ENCODE measurements at places on chromosomes 13 and 19. TPM values are rescaled to one million over a fixed set of nuclear protein-coding genes. Genes with fewer than 3 reads are reported as not detected.

GRCh38 chr13:48749699-48750473 is 96.2 kb downstream of the CYSLTR2 start:
- peak; percentile 99 for DNase-seq

- peak; percentile 76 for DNase-seq
Observed at GRCh38 chr19:33302175-33302973, at the start of gene CEBPA. Gene CEBPA, minus strand, starts transcription at chr19:33302534. Its CDS starts 120 bp downstream, at chr19:33302414.

DNA sequence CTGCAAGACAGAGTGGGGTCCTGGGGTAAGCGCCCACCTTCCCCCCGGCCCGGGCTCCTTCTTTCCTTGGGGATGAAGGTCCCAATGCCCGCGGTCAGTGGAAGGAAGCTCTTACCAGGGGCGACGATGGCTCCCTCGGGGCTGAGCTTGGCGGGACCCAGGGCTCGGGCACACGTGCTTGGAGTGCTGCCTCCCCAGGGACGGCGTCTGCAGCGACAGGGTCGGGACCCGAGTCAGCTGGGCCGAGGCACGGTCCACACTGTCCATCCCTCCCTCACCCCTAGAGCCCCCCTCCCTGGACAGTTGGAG is 3.5 kb downstream of the JSRP1 start:
- DNase-seq, result no peak

GRCh38 chr13:53460796-53461195 is 432.2 kb downstream of the OLFM4 start:
- DNase-seq, result no peak

- no peak for DNase-seq
Observed at GRCh38 chr13:75882261-75882660, 246.1 kb downstream of the LMO7 start.

The ZNF569 gene
- total RNA-seq, result 3.4 TPM

DNA sequence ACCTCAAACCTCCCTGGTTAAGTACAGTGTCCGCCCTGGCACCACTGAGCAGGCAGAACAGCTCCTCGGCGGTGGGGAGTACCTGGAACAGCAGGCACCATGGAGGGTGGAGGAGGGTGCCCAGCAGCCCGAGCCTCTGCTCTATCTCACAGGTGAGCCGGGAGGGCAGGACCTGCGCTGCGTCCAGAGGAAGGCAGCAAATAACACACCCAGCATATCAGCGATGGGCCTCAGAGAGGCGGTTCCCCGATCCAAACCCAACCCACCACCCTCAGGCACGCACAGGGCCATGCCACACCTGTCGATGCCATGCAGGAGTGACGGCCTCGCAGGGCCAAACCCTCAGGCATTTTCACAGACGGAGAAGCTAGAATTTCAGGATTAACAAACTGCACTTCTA is 11.8 kb downstream of the PEPD start:
- no peak for DNase-seq

GRCh38 chr19:49911381-49912145 is 14.9 kb upstream of the IL4I1 start:
- no peak for DNase-seq

GRCh38 chr13:97914540-97914939 is 38.9 kb upstream of the IPO5 start:
- no peak for DNase-seq

The KLK12 gene
- not detected for total RNA-seq

DNA sequence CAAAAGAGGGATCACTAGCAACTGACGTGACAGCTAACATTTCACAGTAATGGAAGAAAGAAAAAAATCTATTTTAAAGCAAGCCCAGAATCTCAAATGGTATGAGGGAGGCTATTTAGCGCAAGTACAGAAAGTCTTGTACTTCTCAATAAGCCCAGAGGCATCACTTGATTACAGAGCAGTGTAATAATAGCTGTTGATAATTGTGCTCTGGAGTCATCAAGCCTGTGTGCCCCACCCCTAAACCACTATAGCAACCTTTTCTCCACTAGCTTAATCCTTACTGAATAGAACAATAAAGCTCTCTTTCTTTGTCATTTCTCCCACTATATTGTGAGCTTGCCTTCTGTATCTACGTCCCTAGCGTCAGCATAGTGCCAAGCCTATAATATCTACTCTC is 56.6 kb downstream of the FREM2 start:
- no peak for DNase-seq

- peak; percentile 78 for DNase-seq
Observed at GRCh38 chr19:34096020-34096915, 76.0 kb upstream of the LSM14A start.

The KLK13 gene
- total RNA-seq, result not detected

- no peak for DNase-seq
Observed at GRCh38 chr13:99686944-99687411, 185.7 kb downstream of the TM9SF2 start.

The MEDAG gene
- not detected for total RNA-seq

The OVOL3 gene
- not detected for total RNA-seq

- no peak for DNase-seq
Observed at GRCh38 chr19:1655131-1655981, 2.9 kb upstream of the TCF3 start.

GRCh38 chr19:7976461-7976860 is 29.0 kb downstream of the ELAVL1 start:
- no peak for DNase-seq

DNA sequence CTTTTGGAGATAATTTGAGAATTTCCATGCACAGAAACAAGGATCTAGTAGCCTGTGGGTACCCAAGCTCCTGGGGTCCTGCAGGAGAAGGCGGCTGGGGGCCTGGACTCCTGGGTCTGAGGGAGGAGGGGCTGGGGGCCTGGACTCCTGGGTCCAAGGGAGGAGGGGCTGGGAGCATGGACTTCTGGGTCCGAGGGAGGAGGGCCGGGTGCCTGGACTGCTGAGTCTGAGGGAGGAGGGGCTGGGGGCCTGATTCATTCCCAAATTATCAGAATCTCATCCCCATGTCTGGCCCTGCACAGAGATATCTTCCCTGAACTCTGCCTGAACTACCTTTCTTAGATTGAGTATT is 520 bp upstream of the RDH13 start:
- DNase-seq, result no peak

- no peak for DNase-seq
Observed at GRCh38 chr13:93814658-93815057, 588.1 kb downstream of the GPC6 start.

GRCh38 chr19:38020311-38020710 is 113.3 kb downstream of the SIPA1L3 start:
- DNase-seq, result no peak

The GNG7 gene
- 3.2 TPM for total RNA-seq

GRCh38 chr13:28356561-28357021 is 138.3 kb downstream of the FLT1 start:
- no peak for DNase-seq

GRCh38 chr13:74090869-74091605 is 43.2 kb downstream of the KLF12 start:
- DNase-seq, result no peak

DNA sequence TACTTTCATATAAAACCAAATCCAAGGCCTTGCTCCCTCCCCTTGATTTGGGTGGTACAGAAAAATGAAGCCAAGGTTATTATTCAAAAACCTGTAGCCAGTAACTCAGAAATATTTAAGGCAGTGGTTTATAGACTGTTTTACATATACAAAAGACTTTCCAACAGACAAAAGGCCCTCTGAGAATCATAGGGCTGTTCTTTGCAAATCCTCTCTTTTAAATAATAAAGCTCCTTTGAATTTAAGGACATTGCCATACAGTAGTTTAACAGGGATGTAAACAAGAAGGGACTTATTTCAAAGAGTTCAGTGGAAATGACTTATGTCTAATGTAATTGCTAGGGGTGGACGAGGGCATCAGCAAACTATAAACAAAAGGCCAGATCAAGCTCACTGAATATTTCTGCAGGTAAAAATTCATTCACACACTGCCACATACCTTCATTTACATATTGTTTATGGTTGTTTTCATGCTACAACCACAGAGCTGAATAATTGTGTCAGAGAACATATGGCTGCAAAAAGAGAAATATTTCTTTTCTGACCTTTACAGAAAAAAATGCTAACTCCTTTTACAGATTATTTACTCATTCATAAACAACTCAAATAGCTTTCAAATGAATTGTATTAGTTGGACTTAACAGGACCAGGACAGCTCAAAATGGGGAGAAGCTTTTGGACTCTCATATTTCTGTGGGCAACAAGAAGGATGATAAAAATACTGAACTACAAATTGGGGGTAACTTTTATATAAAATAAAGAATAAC is 665.6 kb downstream of the SLITRK1 start:
- DNase-seq, result no peak

DNA sequence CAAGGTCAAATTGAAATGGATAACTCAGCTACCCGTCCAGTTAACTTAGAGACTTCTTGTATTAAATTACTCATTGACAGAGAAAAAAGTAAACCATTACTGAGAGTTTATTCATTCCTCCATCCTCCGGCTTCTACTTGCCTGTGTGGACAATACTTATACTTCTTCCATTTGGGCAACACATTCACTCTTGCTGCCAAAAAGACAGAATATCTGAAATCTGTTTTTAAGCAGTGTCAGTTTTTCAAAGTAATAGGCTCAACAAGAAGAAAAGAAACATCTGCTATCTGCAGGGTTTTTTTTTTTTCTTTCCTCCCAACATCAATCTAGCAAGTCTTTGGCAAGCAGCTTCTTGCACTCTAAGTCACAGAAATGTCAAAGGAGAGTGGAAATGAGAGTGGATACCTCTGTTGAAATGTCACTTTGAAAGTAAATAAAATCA is 1142.8 kb downstream of the PCDH9 start:
- no peak for DNase-seq

The TMEM221 gene
- total RNA-seq, result 0.08 TPM

DNA sequence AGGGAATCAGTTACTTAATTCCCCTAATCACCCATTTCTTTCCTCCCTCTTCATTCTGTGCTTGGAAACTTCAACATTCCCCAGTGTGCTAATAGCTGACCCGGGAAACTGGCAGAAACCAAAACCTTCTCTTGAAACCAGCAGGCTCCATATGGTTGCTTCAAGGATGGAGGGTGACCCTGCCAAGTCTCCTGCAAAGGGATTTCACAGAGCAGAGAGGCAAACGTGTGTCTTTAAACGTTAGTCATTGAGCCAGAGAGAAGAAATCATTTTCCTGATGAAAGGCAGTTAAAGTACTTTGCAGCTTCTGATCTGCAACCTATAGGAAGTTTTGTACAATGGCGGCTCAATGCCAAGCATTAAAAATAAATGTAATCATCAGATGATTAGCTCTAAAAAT is 220.9 kb downstream of the POU4F1 start:
- DNase-seq, result no peak

GRCh38 chr19:7349961-7350711 is 1.4 kb downstream of the ARHGEF18 start:
- DNase-seq, result no peak

The TGFBR3L gene
- not detected for total RNA-seq

The CAPN12 gene
- not detected for total RNA-seq

All from SK-MEL-5 (cell line).